ENCODE measurements at places on chromosomes 12 and 14.
A peak's percentile ranks its signal among the peaks of the same experiment; 100 is the strongest.

DNA sequence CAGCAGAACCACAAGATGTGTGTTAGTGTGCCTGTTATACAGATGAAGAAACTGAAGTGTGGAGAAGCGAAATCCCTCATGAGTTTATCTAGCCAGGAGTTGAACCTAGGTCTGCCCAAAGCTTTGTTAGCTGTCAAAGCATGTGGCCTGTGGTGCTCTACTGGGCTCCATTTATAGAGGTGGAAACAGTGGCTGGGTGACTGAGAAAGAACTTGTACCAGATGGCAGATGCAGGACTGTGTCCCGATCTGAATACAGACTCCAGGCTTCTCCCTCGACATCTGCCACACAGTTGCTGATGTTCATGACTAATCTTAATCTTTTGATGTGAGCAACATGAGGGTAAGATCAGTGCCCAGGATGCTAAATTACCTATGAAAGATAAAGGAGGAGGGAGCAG lies 89.1 kb downstream of the C12orf75 start:
- DNase-seq: no peak

DNA sequence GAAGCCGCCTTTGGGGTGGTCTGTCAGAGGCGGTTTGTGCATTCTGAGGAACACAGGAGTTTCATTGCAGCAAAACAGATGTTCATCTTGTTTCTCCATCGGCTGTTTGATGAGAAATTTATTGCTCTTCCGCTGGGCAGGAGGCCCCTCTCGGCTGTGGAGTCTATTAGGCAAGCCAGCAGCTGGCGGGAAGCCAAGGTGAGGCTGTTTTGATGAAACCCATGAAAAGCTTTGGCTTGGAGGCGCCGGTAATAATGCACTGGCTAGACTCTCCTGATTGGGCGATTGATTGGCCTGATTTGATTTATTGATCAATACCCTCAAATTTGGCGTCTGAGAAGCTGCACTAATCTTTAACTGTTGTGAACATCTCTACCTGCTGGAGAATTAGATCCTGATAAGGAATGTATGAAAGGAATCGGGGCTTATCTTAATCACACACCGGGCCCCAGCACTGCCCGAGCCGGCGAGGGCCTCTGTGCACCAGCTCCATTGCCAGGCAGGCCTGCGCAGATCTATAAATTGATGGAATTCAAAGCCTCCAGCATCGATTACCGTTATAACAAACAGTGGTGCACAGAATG lies 187.7 kb downstream of the PHETA1 start:
- DNase-seq: peak; percentile 72

DNA sequence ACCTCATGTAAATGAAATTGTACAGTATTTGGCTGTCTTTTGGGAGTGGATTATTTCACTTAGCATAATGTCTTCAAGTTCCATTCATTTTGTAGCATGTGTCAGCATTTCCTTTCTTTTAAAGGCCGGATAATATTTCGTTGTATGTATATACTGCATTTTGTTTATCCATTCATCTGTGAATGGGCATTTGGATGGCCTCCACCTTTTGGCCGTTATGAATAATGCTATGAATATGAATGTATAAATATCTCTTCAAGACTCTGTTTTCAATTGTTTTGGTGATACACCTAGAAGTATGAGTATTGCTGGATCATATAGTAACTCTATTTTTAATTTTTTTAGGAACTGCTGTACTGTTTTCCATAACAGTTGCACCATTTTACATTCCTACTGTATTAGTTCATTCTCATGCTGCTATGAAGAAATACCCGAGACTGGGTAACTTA lies 164.9 kb downstream of the DYRK2 start:
- no peak for DNase-seq

DNA sequence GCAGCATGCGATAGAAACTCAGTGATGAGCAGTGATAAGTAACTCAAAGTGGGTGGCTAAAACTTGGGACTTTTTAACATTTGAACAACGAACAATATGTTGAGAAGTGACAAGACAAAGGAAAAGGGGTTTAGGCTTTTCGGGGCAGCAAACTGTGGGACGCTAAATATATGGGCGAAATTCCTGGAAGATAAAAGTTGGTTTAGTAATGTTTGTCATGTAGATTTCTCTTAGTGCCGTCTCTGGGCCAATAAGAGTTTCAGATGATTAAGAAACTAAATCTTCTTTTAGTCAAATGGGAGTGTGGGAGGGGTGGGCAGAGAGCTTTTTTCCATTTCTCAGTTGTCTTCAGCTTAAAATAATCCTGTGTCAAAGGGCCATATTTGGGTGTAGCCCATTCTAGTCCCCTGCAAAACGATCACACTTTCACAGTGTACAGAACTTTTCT lies 41.7 kb upstream of the FUT8 start:
- DNase-seq: no peak

GRCh38 chr12:16359512-16360491 lies 12.4 kb downstream of the MGST1 start:
- DNase-seq: peak; percentile 68

DNA sequence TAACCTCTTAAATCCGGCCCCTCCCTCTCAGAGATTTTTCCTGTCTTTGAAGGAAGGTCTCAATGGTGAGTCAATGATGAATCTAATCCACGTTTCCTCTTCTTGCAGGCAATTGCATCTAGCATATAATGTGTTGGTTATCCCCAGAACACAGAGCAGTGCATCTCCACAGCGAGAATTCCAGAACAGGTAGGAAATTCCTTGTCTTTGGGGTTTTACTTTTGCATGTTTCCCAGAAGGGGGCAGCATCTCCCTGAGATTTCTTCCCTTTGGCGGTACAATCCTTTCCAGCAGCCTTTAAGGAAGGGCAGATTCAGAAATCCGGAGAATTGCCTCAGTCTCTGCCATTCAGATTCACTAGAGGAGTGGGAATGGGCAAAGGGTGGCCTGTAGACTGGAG lies 128.0 kb downstream of the KCNA5 start:
- no peak for DNase-seq

DNA sequence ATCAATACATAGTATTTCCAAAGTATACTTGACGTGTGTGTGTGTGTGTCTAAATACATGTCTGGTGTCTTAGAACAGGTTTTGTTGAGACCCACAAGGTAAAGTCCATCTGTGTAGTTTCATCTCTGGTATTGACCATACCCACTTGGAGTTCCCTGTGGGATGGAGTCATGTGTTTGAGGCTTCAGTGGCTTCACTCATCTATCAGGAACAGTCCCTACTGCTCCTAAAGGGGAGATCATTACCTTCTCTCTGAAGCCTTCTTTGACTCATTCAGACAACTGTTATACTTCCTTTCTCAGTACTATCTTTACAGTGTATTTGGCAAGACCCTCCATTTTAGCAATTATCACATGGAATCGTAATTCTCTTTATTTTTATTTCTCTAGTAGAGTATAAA lies 14.2 kb downstream of the RAB21 start:
- DNase-seq: no peak

GRCh38 chr12:46265734-46266133 lies 3.1 kb downstream of the SLC38A1 start:
- no peak for DNase-seq

GRCh38 chr14:100609941-100610391 lies 22.7 kb upstream of the BEGAIN start:
- no peak for DNase-seq

DNA sequence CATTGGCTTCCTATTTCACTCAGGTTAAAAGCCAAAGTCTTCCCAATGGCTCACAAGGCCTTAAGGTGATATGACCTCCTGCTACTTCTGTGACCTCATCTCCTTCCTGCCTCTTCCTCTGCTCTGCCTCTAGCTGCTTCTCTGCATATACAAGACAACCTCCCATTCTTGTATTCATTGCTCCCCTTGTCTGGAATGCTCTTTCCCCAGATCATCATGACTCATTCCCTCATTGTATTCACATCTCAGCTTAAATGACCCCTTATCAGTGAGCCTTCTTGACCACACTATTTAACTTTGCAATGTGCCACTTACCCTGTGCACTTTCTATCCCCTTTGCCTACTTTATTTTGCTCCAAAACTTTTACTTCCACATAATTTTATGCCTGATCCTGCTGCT lies 90.2 kb downstream of the PPP1R12A start:
- DNase-seq: no peak

GRCh38 chr12:40262657-40263056 lies 37.9 kb downstream of the LRRK2 start:
- no peak for DNase-seq

DNA sequence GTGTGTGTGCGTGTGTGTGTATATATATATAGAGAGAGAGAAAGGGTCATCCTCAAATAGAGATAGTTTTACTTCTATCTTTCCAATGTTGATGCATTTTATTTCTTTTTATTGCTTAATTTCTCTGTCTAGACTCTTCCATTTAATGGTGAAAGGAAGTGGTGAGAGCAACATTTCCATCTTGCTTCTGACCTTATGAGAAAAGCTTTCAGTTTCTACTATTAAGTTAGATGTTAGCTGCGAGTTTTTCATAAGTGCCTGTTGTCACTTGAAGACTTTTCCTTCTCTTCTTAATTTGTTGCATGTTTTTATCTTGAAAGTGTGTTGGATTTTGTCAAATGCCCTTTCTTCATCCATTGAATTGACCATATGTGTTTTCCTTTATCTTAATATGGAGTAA lies 304.4 kb upstream of the FAR2 start:
- no peak for DNase-seq

DNA sequence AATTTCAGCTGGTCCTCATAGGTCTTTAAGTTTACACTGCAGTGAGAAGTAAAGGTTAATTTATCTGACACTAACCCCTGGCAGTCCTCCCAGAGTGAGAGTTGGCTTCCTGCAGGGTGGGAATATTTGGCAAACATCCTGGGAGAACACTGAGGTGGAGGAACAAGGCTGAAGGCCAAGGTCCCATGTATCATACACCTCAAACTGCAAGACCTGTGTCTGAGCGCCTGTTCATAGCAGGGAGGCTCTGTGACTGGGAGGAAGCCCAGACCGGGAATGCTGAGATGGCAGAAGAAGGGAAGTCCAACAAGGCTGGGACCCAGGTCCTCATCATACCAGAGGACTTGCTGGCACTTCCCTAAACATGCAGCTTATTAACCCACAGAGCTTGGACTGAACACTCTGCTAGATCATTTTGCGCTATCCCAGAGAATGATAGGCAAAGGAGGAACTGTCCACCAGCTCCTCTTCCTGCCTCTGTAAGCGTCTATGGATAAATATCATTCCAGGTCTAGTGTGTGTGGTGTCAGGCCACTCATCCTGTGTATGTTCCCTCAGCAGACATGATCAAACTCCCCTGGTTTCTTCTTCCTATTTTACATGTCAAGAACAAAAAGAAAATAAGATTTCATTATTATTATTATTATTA lies 199.6 kb upstream of the CNOT2 start:
- DNase-seq: no peak

GRCh38 chr14:50871228-50871627 lies 625 bp upstream of the ABHD12B start:
- no peak for DNase-seq

GRCh38 chr12:18810537-18811253 lies 72.8 kb downstream of the CAPZA3 start:
- no peak for DNase-seq

GRCh38 chr12:73629893-73630831 lies 907.5 kb upstream of the ATXN7L3B start:
- no peak for DNase-seq

DNA sequence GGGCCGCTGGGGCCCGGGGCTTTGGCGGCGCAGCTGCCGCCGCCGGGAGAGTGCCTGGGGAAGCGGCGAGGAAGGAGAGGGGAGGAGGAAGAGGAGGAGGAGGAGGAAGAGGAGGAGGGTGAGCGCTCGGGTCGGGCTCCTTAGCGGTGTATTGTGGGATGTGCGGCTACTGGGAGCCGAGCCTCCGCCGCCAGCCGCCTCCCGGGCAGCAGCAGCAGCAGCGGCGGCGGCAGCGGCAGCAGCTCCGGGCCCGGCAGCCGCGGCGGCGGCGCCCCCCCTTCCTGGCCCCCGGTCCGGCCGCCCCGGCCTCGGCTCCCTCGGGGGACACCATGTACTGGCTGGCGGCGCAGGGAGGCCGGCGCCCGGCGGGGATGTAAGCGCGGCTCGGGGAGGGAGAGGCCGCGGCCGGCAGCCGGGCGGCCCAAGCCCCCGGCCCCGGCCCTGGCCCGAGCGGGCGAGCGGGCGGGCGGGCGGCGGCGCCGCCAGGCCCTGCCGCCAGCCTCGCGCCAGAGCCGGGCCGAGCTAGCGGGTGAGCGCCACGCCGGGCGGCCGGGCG lies at the start of gene SETD1B:
TSS of gene SETD1B (plus strand) at position 149 of the 556 bp plus-strand sequence. CDS start 729 bp downstream, outside the sequence.
- no peak for DNase-seq

DNA sequence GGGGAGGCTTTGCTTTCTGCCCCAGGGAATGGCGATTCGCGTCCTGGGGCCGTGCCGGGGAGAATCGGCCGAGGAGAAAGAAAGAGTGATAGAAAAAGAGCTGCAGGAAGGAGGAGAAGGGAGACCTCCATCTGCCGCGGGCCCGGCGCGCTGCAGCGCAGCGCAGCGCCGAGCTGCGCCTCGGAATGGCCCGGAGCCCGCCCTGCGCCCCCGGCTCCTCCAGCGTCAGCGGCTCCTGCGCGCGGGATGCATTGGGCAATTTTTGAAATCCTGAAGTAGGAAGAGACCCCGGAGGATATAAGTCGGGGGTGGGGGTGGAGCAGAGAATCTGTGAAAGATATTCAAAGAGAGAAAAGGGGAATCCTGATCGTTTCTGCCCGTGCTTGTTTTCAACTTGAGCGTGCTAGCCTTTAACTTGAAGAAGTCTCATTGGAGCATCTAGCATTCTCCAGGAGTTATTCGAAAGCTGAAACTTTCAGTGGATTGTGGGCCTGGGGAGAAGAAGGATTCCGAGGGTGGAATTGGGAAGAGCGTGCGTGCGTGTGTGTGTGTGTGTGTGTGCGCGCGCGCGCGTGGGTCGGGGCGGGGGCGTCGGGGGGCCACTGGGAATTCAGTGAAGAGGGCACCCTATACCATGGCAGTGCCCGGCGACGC lies 441 bp downstream of the PDE3A start:
- DNase-seq: no peak

DNA sequence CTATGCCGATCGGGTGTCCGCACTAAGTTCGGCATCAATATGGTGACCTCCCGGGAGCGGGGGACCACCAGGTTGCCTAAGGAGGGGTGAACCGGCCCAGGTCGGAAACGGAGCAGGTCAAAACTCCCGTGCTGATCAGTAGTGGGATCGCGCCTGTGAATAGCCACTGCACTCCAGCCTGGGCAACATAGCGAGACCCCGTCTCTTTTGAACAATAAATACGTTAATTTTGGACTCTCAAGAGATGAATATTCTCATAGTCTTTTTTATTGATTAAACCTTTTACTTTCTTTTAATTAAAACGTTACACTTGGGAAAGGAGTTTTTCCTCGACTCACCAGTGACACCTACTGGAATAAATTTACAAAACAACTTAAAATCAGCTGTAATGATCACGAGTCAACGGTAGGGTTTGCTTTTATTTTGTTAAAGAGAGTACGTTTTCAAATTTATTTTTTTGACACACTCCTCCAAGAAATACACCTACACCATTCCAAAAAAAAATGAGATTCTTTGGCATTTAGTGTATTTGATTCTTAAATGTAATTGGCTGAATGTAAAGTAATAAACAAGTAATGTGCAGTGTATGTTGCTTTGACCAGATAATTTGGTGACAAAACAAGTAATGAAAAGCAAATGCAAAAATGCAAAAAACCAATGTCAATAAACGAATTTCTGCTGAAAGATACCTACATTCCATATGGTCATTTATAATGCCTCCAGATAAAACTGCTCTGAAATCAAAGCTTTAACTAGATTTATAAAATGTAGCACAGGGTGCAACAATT lies 687 bp upstream of the RPS29 start:
- no peak for DNase-seq
